ENCODE measurements at places on chromosomes 2 and 18.
A peak's percentile ranks its signal among the peaks of the same experiment; 100 is the strongest.

GRCh38 chr2:206213514-206213845 lies 53.8 kb downstream of the EEF1B2 start:
- no peak for DNase-seq

GRCh38 chr2:100264651-100265050 lies 57.6 kb downstream of the LONRF2 start:
- DNase-seq = no peak

GRCh38 chr2:96882230-96882629 lies 12.3 kb upstream of the SEMA4C start:
- DNase-seq = no peak

- no peak for DNase-seq
Observed at GRCh38 chr2:124970030-124970429, 944.9 kb downstream of the CNTNAP5 start.

- DNase-seq = no peak
Observed at GRCh38 chr2:197284956-197285355, 25.6 kb downstream of the ANKRD44 start.

DNA sequence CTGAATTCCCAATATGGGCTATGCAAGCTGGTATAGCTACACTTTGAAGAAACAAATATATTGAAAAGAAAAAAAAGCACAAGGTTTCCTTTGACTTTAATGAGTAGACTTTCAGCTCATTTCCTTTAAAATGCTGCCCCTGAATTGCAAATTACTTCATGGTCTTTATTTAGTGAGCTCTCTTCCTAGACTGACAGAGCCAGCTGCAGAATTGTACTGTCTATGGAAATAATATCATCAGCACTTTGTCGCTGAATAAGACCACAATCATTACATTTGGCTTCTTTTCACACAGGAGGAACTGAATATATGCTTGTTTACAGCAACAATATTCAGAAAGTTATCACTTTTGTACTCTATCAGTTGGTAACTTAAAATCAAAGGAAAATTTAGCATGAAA lies 41.7 kb downstream of the ARL5A start:
- DNase-seq = no peak

DNA sequence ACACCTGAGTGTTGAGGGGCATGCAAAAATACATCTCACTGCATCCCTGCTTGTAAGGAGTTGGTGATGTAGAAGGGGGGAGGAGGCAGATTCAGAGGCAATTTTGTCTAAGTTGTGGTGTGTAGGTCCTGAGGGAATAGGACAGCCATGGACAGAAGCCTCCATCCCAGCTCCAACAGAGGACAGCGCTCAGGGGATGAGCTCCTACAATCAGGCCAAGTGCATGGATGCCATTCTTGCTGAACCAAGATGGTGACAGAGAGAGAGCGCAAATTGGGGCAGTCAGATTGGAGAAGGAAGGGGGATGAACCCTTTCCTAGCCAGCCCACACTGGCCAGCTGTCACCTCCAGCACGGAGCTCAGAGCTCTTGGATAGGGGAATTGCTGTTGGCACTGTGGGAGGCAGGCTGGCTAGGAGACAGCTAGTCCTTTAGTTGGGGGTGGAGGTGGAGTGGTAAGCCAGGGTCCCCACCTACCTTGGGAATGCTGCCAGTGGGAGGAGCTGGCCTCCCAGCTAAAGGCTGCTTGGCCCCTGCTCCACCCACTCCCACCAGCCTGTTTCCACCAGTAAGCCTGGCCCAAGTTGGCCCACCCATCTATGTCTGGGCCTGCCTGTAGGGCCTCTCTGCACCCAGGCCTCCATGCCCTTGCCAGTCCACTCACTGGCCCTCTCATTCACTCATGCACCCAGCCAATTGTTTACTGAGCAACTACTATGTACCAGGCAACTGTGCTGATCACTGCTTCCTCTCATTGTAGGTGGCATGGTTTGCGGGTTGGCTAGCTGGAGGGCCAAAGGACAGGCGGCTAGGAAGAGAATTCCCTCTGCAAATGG lies 2.5 kb upstream of the PER2 start:
- no peak for DNase-seq

DNA sequence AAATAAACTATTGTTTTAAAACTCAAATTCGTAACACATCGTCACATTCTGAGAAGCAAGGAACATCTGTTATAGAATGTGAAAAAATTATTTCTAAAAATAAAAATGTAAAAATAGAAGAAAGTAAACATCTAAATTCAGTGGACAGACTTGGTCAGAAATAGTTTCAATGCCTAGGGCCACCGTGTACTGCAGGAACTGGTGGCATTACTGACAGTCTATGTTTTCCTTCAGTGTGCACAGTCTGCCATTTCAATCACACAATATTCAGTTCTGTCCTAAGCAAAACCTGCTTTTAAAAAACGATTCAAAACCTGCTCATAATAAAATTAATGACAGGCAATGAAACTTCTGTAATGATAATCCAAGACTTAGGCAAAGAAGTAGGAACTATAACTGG lies 190.1 kb downstream of the ERBB4 start:
- no peak for DNase-seq

GRCh38 chr2:196166876-196167275 lies 4.5 kb downstream of the STK17B start:
- DNase-seq = no peak

DNA sequence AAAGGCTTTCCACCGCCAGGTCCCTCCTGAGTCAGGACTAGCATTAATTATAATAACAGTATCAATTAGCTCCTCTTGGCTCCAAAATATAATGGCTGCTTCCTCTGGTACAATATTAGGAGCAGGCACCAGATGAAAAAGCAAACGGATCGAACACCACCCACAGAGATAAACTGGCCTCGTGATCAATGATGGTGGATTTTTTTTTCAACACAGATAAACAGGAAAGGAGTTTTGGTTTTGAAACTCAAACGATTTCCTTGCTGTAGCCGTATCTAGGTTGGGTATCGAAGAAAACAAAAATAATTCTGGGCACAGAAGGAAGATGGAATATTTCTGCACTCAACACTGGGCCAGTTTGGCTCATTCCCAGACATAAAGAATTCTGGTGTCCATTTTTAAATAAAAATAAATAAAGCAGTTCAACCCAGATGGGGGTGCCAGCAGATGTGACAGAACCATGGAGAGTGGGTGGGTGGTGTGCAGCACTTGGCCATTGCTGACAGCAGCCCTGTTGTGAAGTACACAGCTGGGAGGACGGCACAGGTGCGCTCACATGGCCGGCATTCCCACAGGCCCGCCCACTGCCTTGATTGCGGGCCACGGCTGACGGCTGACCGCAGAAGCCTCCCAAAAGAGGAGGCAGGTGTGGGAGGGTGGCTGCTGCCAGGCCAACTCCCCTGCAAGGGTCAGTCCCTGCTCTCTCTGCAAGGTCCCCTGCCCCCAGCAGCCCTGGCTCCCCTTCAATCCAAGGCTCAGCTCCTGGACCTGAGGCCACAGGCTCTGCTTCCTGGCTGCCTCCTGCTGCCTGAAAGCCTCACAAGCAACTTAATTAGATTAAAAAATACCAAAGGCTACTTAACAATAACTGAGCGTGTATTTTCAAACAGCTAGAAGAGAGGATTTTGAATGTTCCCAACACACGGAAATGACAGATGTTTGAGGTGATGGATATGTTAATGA lies 351.9 kb upstream of the ID2 start:
- DNase-seq = peak; percentile 87
